ENCODE measurements at places on chromosomes 16 and 17. TPM values are rescaled to one million over a fixed set of nuclear protein-coding genes. Genes with fewer than 3 reads are reported as not detected.

- DNase-seq: no peak
- H3K4me3 ChIP-seq: no peak overlapping the region
- no peaks in the 10 kb centered on the region for H3K36me3 ChIP-seq
- peaks cover 1% of the 10 kb centered on the region for H3K27me3 ChIP-seq
- no peak overlapping the region for H3K27ac ChIP-seq
These were observed 12.7 kb upstream of the MLKL start for GRCh38 chr16:74713325-74713724.

- H3K4me3 ChIP-seq: no peak overlapping the region
- DNase-seq: no peak
- no peaks in the 10 kb centered on the region for H3K27me3 ChIP-seq
- H3K27ac ChIP-seq: no peak overlapping the region
These were observed 12.0 kb downstream of the TBC1D16 start for GRCh38 chr17:80023481-80024205.

The CCL15 gene
- 0.29 TPM for total RNA-seq

GRCh38 chr17:4898927-4899326, 409 bp upstream of the C17orf107 start:
- H3K4me3 ChIP-seq: peak overlapping the region; percentile 56
- peaks cover 4% of the 10 kb centered on the region for H3K4me1 ChIP-seq
- DNase-seq: no peak
- H3K27ac ChIP-seq: no peak overlapping the region
- H3K36me3 ChIP-seq: peaks cover 6% of the 10 kb centered on the region

DNA sequence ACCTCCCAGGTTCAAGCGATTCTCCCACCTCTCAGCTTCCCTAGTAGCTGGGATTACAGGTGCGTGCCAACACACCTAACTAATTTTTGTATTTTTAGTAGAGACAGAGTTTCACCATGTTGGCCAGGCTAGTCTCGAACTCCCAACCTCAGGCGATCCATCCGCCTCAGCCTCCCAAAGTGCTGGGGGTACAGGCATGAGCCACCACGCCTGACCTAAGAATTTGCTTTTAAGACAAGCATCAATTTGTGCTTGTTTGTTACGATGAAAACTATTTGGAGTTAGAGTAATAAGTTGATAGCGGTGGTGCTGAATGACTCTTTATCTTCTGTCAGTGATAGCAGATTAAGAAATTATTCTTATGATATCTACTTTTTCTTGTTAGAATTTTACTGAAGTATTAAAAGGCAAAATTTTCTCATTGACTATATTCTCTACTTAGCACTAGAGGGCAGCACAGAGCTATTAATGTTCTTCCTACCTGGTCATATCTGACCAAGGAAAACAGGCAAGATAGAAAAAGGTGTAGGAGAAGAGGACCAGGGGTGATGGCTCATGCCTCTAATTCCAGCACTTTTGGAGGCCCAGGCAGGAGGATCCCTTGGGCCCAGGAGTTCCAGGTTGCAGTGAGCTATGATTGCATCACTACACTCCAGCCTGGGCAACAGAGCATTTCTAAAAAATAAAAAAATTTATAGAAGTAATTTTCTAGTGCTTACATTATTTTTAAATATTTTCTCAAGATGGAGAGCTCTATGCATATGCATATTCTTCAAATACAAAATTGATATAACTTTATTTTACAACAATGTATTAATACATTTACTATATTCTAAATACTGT, 24.5 kb downstream of the STXBP4 start:
- H3K27me3 ChIP-seq: no peaks in the 10 kb centered on the region
- H3K36me3 ChIP-seq: peaks cover 3% of the 10 kb centered on the region

The EVPLL gene
- not detected for total RNA-seq

GRCh38 chr17:62716834-62717588, 89.5 kb downstream of the MRC2 start:
- H3K36me3 ChIP-seq: no peaks in the 10 kb centered on the region
- H3K4me3 ChIP-seq: no peak overlapping the region
- DNase-seq: no peak
- H3K27me3 ChIP-seq: peaks cover 12% of the 10 kb centered on the region
- H3K4me1 ChIP-seq: no peaks in the 10 kb centered on the region

DNA sequence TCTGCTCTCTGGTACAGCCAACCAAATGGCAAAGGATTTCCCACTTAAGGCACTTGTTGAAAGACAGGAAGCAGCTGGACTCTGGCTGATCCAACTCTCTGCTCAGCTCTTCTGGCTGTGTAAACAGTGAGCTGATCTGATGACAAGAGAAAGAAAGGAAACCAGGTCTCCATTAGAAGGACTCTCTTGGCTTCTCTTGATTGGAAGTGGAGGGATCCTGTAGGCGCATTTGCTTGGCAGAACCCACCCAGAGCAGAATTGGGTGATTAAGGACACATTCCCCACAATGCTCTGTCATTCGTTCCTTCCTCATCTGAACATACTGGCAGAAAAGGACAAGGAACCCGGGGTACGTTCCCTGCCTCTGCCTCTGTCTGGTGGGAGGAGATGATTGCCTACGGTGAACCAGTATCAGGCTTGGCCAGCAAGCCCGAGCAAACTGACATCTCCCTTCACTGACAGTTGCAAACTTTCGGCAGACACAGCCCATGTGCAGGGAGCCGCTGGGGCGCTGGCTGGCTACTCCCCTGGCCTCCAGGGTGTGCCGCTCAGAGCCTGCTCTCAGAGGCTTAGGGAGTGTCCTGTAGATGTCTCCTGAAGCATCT, 29.1 kb downstream of the LDHD start:
- DNase-seq: no peak
- peaks cover 40% of the 10 kb centered on the region for H3K4me1 ChIP-seq
- peak overlapping the region; percentile 19 for H3K27ac ChIP-seq
- peaks cover 2% of the 10 kb centered on the region for H3K36me3 ChIP-seq
- no peaks in the 10 kb centered on the region for H3K27me3 ChIP-seq
- no peak overlapping the region for H3K4me3 ChIP-seq

The EPN3 gene
- 9.1 TPM for total RNA-seq

DNA sequence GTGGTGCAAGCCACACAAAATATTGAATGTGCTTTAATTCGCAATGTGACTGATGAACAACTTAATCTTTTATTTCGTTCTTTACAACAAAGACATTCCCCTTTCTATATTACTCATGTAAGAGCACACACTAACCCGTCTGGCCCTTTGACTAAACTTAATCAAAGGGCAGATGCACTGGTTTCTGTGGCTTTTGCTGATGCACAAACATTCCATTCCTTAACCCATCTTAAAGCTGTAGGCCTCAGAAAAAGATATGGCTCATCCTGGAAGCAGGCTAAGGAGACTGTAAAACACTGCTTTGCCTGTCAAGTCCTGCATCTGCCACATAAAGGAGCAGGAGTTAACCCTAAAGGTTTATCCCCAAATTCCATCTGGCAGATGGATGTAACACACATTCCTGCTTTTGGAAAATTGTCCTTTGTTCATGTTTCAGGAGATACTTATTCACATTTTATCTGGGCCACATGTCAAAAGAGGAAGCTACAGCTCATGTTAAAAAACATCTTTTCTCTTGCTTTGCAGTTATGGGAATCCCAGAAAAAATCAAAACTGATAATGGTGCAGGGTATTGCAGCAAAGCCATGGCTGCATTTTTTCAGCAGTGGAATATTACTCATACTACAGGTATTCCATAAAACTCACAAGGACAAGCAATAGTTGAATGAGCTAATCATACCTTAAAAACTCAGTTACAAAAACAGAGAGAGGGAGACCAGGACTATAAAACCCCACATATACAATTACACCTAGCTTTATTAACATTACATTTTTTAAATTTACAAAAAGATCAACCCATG, 137.2 kb downstream of the AHSP start:
- no peak overlapping the region for H3K27ac ChIP-seq
- H3K4me3 ChIP-seq: no peak overlapping the region
- no peaks in the 10 kb centered on the region for H3K4me1 ChIP-seq
- no peaks in the 10 kb centered on the region for H3K36me3 ChIP-seq
- H3K27me3 ChIP-seq: no peaks in the 10 kb centered on the region
- no peak for DNase-seq

- peaks cover 1% of the 10 kb centered on the region for H3K36me3 ChIP-seq
- H3K4me1 ChIP-seq: peaks cover 6% of the 10 kb centered on the region
- no peak overlapping the region for H3K27ac ChIP-seq
- no peaks in the 10 kb centered on the region for H3K27me3 ChIP-seq
These were observed 53.2 kb downstream of the CDYL2 start for GRCh38 chr16:80751167-80751566.

- H3K4me3 ChIP-seq: no peak overlapping the region
- H3K27me3 ChIP-seq: peaks cover 8% of the 10 kb centered on the region
- no peak overlapping the region for H3K27ac ChIP-seq
- peaks cover 1% of the 10 kb centered on the region for H3K36me3 ChIP-seq
- no peaks in the 10 kb centered on the region for H3K4me1 ChIP-seq
- DNase-seq: no peak
These were observed 536.8 kb downstream of the NPIPA7 start for GRCh38 chr16:16915771-16916170.

- H3K4me3 ChIP-seq: no peak overlapping the region
- DNase-seq: no peak
- peaks cover 8% of the 10 kb centered on the region for H3K4me1 ChIP-seq
- no peaks in the 10 kb centered on the region for H3K27me3 ChIP-seq
- peaks cover 4% of the 10 kb centered on the region for H3K36me3 ChIP-seq
These were observed 48.3 kb downstream of the HIC1 start for GRCh38 chr17:2102931-2103809.

- no peaks in the 10 kb centered on the region for H3K4me1 ChIP-seq
- no peak for DNase-seq
- H3K36me3 ChIP-seq: no peaks in the 10 kb centered on the region
- H3K27me3 ChIP-seq: peaks cover 8% of the 10 kb centered on the region
These were observed 50.2 kb downstream of the DNAH3 start for GRCh38 chr16:21100447-21100846.

The ADGRG3 gene
- total RNA-seq: not detected

DNA sequence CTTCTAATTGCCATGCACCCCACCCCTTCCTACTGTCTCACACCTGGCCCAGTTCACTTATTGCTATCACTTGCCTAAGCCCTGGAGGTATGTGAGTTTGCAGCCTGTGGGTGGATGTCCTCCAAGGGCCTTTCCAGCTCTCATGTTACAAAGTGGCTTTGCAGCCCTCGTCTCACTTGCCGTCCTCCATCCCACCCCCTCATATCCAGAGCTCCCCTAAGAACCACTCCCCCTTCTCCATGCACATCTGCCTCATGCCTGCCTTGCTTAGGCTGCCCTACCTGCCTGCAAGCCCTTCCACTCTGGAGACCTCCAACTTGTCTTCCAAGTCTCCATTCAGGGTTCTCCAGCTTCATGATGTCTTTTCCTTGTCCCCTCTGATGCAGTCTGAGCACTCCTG, 119.4 kb upstream of the NLRP1 start:
- H3K4me1 ChIP-seq: peaks cover 4% of the 10 kb centered on the region
- no peak overlapping the region for H3K27ac ChIP-seq

DNA sequence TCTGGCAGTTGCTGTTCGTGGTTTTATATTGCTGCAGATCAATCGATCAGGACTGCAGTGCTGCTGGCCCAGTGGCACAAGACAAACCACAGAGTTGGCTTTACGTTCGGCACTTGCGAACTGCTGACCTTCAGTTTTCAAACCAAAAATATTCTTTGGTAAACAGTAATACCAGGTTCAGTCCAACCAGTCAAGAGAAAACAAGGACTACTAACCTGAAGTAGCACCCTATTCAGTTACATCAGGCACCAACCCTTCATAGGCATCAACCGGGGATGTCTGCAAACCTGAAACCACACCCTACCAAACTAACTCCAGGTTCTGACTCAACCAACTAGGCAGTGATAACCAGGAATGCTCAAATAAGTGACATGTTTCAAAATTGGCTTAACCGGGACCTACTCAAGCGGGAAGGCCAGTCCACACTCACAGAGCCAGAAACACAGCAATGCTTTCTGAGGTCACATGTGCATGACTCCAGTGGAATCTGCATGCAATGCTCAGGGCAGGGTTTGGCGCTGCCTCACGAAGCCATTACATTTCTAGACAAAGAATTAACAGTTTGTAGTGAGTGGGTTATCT, 91.1 kb downstream of the SMG6 start:
- peaks cover 7% of the 10 kb centered on the region for H3K36me3 ChIP-seq
- H3K27ac ChIP-seq: peak overlapping the region; percentile 22
- H3K27me3 ChIP-seq: no peaks in the 10 kb centered on the region
- no peak overlapping the region for H3K4me3 ChIP-seq

DNA sequence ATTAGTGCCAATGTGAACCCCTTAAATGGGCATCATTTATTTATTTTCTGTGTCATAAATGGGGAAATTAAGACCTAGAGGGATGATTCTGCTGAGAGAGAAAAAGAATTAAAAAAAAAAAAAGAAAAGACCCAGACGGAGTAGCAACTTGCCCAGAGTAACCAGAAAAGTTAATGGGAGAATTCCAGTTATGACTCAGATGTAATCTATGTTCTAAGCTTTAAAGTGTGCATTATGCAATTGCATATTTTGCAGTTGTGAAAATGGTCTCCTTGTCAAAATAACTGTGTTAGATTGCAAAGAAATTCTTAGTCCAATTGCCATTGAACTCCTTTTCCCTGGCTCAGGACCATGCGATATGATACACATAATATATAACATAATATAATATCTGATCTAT, 38.6 kb upstream of the TBX2 start:
- no peaks in the 10 kb centered on the region for H3K36me3 ChIP-seq
- no peak overlapping the region for H3K27ac ChIP-seq
- DNase-seq: no peak
- H3K27me3 ChIP-seq: peaks cover 21% of the 10 kb centered on the region
- H3K4me1 ChIP-seq: peaks cover 14% of the 10 kb centered on the region

The LRRC37A gene
- 6.8 TPM for total RNA-seq

DNA sequence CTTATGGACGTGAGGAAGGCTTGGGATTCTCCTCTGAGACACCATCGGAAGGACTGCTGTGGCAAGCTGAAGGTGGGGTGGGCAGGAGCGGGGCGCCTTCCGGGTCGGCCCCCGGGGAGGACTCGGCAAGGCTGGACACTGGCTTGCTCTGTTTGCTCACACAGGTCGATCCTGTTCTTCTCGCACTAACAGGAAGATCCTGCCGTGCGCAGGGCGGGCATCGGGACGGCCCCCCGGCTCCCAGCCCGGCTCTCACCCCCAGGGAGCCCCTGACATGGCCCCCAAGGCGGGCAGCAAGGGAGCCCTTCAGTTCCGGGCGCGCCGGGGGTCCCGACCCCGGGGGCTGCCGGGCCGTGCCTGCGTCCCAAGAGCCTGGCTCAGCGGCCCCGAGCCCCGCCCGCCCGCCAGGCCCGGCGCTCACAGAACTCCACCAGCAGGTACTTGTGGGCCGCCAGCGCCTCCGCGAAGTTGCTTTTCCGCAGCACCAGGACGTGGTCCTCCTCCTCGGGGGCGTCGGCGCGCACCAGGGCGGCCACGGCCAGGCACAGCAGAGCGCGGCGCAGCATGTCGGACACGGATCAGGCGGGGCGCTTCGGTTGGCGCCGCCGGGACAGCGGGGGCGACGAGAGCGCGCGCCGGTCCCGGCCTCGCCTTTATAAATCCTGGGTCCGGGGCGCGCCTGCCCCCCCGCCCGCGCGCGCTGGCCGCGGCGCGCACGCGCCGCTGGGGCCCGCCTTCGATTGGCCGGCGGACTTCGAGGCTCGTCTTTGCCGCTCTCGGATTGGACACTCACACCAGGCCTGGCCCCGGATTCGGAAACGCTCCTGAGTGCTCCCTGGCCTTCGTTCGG, at the start of gene P4HB:
Gene P4HB, minus strand, starts transcription at position 630 of the 850 bp plus-strand sequence. Its CDS starts 64 bp downstream, at position 566.
- H3K4me1 ChIP-seq: peaks cover 27% of the 10 kb centered on the region
- peaks cover 7% of the 10 kb centered on the region for H3K36me3 ChIP-seq
- DNase-seq: no peak
- H3K27me3 ChIP-seq: no peaks in the 10 kb centered on the region
- peak within 1 kb of the TSS; percentile 98 for H3K27ac ChIP-seq
